ENCODE measurements at places on chromosomes 1 and 21.

DNA sequence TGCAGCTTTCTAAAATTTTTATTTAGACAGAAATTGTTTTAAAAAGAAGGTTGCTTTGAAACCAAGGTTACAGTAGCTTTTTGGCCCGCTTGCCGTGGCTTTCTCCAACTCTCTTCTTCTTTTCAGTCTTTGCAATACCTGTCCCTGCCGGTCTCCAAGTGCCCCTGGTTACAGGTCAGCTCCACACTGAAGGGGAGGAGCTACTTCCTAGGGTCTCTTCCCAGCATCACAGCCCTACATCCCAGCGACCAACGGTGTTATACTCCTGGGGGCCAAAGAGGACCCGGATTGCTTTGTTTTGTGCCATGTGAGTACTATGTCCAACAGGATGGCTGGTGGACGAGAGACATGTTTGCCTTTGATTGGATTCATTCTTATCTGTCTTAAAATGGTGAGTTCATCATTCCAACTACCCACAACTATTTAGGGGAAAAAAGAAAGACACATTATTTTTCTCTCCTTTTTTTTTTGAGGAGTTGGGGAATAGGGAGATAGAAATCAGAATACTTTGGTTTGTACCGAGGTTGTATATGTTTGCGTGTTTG lies at the start of gene FNDC7:
TSS of gene FNDC7 (plus strand) at position 303 of the 545 bp plus-strand sequence. CDS start at position 329, 26 bp downstream.
- no peak for DNase-seq

DNA sequence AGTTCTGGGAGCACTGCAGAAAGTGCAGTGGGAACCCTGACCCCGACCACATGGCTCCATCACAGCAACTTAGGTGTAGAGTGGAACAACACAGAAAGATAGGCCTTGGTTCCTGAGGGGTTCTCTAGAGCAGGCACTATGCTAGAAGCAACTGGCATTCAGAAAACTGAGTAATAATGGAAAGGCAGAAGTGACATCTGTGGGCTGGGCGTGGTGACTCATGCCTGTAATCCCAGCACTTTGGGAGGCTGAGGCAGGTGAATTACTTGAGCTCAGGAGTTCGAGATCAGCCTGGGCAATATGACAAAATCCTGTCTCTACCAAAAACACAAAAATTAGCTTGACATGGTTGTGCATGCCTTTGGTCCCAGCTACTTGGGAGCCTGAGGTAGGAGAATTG lies 5.3 kb downstream of the MRPS15 start:
- no peak for DNase-seq

DNA sequence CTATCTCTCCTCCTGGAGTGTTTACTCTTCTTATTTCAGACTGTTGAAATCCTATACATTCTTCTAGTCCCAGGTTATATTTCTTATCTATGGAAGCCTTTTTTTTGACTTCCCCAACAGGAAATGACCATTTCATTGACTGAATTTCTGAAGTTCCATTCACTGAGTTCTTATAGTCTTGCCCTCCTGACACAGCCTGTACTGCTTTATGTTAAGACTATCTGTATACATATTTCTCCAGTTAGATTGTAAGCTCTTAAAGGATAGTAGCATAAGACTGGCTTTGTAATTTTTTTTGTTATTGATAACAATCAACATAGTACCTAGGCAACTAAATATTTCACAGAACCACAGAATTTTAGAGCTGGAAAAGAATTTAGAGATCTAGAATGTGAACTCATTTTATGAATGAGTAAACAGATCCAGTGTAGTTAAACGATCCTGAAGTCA lies 14.9 kb upstream of the MACF1 start:
- no peak for DNase-seq

- no peak for DNase-seq
Observed at GRCh38 chr1:29256394-29256793, 20.1 kb downstream of the PTPRU start.

DNA sequence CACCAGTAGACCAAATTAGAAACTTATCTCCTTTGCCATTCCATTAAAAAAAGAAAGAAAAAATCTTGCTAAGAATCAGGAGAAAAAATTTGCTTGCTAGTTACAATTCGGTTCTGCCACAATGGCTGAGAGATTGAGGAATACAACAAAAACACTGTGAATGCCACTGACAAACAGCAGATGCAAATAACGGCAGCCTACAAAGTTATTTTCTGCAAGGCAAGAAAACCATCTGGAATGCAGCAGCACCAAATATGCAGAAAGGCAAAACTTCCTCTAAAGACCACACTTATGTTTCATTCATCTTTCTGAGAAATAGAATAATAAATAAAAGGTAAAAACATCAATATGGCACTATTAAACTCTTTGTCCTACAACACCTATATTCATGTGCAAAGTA lies 75.7 kb downstream of the ENAH start:
- no peak for DNase-seq

DNA sequence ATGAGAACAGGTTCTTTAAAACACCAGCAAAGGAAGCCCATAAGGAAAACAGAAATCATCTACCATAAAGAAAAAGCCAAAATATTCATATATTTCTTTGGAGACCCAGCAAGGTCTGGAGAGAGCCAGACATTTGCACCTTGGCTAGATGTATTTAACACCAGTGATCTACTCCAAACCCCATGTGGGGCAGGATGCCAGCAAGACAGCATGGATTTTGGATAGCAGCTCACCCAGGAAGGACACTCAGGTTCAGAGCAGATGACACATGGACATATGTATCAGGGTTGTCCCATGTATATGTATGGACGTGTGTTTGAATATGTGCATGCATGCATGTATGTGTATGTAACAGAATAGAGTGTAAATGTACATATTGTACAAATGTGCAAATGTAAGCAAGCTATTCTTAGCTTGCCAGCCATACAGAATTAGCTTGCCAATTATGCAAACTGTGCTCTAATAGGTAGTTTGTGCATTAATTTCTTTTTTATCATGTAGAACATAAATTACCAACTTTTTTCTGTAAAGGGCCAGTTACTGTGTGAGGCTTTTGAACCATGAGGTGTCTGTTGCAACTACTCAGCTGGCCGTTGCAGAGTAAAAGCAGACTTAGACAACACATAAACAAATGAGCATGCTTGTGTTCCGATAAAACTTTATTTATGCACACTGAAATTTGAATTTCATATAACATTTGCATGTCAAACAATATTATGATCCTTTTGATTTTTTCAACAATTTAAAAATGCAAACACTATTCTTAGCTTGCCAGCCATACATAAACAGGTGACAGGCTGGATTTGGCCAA lies 73.5 kb upstream of the KAZN start:
- DNase-seq = no peak

GRCh38 chr1:165630629-165631341 lies at the start of gene MGST3:
TSS of gene MGST3 (plus strand) at chr1:165631234. CDS start at chr1:165649848, 18,614 bp downstream.
- DNase-seq = peak; percentile 96

- no peak for DNase-seq
Observed at GRCh38 chr1:71080230-71080738, 551 bp downstream of the ZRANB2 start.

DNA sequence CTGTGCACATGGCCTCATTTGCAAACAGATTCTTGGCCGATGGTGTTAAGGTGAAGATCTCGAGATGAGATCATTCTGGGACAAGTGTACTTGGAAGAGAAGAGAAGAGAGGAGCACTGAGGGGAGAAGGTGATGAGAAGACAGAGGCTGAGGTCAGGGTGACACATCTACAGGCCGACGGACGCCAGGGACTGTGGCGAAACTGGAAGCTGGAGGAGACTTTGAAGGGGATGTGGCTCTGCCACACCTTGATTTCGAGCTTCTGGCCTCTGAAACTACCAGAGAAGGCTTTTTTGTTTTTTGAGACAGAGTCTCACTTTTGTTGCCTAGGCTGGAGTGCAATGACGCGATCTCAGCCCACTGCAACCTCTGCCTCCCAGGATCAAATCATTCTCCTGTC lies 137.5 kb upstream of the TMEM51 start:
- no peak for DNase-seq

DNA sequence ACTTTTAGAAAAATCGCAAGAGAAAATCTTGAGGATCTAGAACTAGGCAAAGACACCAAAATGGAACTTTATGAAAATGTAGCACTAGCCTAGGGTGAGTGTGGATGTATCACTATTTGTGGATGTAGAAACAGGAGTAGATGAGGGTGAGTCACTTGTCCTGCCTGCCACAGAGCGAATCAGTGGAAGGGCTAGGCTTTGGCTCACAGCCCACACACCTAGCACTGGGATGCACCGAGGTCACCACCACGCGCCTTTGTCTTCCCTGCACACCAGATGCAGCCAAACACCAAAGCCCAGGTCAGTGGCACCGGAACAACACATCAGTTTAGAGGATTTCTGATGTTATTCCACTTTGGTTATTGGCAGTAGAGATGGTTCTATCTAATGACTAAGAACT lies 38.2 kb downstream of the PKNOX1 start:
- no peak for DNase-seq

- no peak for DNase-seq
Observed at GRCh38 chr21:24897883-24898282, 709.4 kb downstream of the MRPL39 start.

- no peak for DNase-seq
Observed at GRCh38 chr1:205920861-205921569, 22.2 kb downstream of the SLC26A9 start.

DNA sequence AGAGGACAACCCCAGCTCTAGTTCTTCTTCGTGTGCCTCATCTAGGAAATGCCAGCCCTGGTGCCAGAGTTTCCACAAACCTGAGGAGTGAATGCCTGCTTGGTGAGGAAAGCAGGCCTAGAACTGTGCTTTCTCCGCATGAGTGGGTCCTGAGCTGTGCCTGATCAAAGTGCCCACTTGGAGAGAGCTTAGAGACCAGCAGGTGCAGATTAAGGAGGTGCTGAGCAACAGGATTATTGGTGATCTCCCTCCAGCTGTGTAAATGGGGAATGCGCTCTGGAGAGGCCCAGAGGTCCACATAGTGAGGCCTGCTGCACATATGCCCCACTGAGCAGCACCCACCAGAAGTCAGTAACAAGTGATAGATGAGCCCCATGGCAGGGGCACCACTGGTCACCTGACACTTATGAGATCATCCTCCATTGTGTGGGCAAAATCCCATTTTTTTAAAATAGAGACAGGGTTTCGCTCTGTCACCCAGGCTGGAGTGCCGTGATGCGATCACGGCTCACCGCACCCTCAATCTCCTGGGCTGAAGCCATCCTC lies 127.2 kb upstream of the ZC3H12A start:
- DNase-seq = no peak

DNA sequence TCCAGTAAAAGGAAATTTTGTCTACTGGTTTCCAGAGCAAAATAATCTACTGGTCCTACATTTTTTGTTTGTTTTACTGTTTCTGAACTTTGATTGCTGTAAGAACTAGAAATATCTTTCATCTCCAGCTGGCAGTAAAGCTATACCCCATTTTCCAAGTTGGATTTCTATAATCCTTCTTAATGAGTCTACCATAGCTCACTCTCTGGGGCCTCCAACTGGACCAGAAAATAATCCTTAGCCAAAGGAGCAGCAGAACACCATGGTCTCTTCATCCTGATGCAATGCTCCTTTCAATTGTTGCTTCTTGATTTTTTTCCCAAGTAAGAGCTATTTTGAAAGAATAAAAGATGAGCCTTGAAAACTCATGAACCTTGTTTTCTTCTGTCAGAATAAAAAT lies 110.0 kb upstream of the COL11A1 start:
- no peak for DNase-seq

- no peak for DNase-seq
Observed at GRCh38 chr1:62389531-62389930, 47.3 kb upstream of the USP1 start.

DNA sequence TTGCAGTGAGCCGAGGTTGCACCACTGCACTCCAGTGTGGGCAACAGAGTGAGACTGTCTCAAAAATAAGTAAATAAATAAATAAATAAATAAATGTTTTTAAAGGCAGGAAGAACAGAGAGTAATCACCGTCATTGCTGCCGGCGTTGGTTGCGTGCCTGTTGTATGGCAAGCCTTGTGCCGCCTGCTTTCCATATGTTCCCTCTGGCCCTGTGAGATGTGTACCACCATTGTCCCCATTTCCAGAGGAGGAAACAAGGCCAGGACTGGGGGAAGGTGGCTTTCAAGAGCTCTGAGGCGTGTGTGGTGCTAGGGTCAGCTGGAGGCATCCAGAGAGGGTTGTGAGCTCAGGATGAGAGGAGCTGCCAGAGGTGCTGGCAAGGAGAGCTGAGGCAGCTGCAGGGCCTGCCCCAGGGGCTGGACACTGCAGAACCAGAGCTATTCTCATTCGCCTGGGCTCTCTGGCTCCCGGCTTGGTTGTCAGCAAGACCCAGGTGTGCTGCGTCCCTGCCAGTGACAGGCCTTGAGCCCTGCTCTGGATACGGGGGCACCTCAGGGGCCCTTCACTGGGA lies 5.2 kb upstream of the MARCKSL1 start:
- no peak for DNase-seq

DNA sequence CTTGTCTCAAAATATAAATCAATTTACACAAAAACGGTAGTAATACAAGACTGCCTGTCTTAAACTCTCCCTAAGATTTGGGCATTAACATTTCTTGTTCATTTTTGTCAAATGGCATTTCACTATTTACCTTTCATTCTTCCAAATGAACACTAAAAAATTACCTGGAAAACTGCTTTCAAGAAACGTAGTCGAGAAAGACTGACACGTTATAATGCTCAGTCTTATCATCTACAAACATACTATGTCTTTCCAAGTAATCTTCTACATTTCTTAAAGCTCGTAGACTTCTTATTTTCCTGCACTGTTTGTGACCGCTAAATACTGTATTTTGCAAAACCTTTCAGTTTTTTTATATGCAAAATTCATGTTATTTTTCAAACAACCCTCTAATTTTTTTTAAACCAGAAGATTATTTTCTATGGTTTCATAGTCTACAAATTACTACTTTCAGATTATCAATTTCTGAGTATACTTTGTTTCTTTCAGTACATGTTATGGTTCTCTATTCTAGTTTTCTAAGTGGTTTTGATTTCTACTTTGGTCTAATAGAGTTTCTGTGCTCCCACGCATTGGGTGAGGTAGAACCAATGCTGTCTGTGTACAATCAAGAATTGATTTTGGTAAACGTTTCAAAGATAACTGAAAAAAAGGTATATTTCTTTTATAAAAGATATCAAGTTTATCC lies 336.4 kb downstream of the SMYD3 start:
- no peak for DNase-seq

- DNase-seq = no peak
Observed at GRCh38 chr1:200526709-200527612, 93.6 kb downstream of the KIF14 start.

GRCh38 chr1:98126740-98127139 lies 205.9 kb upstream of the DPYD start:
- no peak for DNase-seq

GRCh38 chr1:23367451-23367790 lies 2.2 kb downstream of the ZNF436 start:
- DNase-seq = no peak

Data from large intestine (tissue), 12 donors.